ENCODE measurements at places on chromosomes 7 and 10.
A peak's percentile ranks its signal among the peaks of the same experiment; 100 is the strongest.

DNA sequence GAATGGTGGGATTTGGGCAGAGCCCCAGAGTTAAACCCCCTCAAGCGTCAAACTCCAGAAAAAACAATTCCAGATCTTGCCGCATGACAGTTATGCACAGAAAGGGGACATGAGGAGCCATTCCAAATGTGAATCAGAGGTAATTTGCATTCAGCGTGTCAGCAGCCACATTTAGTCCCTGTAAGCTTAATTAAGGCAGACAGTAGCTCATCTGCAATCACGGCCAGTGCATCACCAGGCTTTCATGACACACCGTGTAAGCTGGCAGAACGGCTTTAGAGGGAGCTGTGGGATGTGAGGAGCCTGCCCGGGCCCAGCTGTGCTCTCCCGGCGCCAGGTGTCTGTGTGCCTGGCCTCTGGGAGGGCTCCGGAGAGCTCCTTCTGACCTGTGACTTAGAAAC, 18.7 kb upstream of the PRKAG2 start:
- no peak for DNase-seq

- no peak for DNase-seq
Observed at GRCh38 chr10:84547616-84548015, 219.2 kb downstream of the CCSER2 start.

GRCh38 chr10:127338399-127339110, 142.2 kb upstream of the INSYN2A start:
- DNase-seq = no peak

DNA sequence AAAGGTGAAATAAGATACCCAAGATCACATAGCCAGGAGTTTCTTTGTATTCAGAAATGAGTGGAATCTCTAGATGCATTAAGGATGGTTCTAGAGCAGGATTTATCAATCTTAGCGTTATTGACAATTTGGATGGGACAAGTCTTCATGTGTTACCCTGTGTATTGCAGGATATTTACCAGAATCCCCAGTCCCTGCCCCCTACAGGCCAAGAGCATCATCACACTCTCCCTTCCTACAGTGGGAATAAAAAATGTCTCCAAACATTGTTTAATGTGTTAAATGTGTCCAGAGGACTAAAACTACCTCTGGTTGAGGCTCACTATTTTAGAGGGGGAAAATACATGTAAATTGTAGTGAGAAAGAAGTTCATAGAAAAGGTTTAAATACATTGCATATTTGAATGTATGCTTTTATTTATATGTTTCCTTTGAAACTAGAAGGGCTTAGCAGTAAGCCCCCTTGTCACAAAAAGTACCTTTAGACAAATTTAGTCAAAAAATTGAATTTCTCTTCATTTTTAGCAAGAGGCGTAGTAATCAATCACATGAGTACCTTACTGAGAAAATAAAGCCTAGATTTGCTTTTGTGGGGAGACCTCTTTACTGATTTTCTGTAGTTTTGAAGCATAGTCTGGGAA, 141.2 kb downstream of the MLLT10 start:
- DNase-seq = no peak

- no peak for DNase-seq
Observed at GRCh38 chr7:98360221-98361130, 40.4 kb downstream of the BAIAP2L1 start.

- no peak for DNase-seq
Observed at GRCh38 chr10:103736763-103737162, 118.6 kb downstream of the SH3PXD2A start.

- DNase-seq = no peak
Observed at GRCh38 chr10:93849593-93849992, 44.2 kb upstream of the SLC35G1 start.

GRCh38 chr10:87760195-87760905, 57.7 kb downstream of the ATAD1 start:
- DNase-seq = no peak

DNA sequence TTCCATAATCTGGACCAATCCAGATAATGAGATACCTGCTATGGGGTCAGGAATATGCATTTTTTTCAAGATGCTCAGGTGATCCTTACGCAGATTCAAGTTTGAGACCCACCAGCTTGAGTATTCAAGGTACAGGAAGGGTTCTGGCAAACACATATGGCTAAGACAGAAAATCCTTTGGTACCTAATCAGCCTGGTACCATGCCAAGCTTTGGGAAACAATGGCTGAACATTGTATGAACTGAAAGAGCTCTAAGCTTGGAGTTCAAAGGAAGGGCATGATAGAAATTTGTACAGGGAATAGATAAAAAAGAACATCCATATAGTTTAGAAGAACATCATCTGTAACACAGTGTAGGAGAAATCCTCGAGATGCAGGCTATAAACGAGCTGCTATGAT, 382.7 kb downstream of the THSD7A start:
- DNase-seq = no peak

GRCh38 chr10:103193107-103193819, at the start of gene NT5C2:
Gene NT5C2, minus strand, starts transcription at chr10:103193272. Its CDS starts 18,314 bp downstream, at chr10:103174958.
- DNase-seq = no peak

DNA sequence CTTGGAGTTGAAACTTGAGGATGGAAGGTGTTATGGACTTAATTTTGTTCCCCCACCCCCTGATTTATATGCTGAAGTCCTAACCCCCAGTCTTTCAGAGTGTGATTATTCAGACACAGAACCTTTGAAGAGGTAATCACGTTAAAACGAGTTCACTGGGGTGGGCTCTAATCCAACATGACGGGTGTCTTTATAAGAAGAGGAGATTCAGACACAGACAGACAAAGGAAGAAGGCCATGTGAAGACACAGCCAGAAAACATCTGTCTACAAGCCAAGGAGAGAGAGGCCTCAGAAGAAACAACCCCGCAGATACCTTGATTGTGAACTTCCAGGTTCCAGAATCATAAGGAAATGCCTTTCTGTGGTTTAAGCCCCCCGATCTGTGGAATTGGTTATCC, 37.0 kb downstream of the GHRHR start:
- DNase-seq = no peak

DNA sequence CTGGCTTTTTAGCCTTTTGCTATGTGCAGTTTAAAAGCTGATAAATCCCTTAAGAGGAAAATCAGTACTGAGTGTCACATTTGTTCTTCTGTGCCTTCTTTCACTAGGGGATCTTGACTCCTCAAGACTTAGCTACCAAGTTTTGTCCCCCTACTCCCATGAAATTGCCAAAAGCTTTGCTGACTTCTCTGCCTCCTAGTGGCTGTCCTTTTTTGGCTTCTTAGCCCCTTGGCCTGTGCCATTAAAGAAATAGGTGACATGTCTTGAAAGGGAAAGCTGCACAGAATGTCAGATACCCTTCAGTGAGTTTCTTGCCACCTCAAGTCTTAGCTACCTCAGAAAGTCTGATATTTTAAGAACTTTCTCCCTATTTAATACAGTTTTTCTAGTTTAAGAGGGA, 10.5 kb downstream of the MKLN1 start:
- DNase-seq = no peak

GRCh38 chr7:108528183-108528712, 2.3 kb upstream of the PNPLA8 start:
- DNase-seq = peak; percentile 18

DNA sequence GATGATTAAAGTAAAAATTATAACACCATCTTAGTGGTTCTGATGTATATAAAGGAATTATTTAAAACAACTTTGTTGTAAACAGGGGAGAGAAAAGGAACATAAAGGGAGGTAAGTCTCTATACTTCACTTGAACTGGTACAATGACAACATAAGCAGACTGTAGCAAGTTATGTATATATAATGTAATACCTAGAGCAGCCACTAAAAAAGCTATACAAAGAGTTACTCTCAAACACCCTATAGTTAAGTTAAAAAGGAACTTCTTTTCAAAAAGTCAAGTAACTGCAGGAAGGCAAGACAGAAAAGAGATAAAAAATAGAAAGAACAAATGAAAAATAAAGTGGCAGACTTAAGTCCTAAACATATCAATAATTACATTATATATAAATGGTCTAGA, 82.3 kb downstream of the ZNF503 start:
- no peak for DNase-seq

GRCh38 chr10:27153845-27154193, 365 bp downstream of the YME1L1 start:
- no peak for DNase-seq

DNA sequence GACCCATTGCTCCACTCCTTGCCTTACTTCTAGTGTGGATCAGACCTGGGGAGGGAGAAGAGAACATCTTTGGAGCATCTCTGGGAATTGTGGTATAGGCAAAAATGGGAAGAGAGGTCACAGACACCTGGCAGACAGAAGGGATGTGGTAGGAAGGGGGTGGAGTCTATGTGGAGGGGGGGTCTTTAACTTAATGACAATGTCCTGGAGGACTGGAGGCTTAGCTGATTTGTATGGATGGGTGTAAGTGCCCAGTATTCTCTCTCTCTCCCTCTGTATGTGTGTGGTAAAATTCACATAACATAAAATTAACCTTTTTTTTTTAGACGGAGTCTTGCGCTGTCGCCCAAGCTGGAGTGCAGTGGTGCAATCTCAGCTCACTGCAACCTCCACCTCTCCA, 3.1 kb upstream of the LDB1 start:
- DNase-seq = no peak

DNA sequence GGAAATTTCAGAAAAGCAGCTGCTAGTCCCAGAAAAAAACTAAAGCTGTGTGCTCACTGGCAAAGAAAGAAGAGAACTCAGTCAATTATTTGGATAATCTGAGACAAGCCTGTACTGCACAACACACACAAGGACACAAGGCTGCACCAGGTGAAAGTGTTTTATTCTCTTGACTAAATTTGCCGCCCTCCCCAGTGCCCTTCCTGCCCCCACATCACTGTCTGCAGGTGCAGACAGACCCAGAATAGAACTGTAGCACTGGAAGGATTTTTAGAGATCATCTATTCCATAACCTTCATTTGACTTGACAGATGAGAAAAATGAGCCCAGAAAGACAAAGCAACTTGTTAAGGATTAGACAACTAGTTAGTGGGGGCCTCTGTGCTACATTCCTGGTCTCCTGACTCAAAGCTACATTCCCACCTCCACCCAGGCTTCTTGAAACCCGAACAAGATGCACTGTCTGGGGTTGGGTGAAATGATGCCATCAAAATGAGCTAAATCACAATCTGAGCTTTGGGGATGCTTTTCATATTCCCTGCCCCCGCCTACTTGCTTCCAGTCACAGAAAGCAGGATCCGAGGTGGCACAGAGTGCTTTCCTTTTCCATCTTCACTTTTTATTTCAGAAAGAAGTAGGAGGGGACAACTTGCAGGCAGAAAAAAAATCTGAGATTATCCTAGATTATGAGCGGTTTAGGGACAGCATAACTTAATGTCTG, 5.2 kb upstream of the VAX1 start:
- DNase-seq = no peak

- no peak for DNase-seq
Observed at GRCh38 chr7:71120096-71120495, 11.8 kb upstream of the GALNT17 start.

DNA sequence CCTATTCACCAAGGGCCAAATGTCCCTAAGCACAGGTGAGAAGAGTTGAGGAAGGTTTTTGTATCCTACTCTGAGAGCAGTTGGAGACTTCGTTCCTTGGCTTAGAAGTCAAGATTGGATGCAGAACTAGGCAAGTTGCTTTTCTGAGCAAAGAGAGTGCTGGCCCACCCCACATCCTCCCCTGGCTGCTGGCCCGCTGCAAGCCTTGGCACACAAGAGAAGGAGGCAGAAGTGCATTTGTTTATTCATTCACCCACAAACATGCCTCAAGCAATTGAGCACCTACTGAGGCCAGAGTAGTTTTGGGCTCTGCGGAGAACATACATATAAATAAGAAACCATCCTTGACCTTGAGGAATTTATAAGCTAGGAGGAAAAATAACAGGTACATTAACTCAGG, 318.9 kb downstream of the KCNMA1 start:
- no peak for DNase-seq

DNA sequence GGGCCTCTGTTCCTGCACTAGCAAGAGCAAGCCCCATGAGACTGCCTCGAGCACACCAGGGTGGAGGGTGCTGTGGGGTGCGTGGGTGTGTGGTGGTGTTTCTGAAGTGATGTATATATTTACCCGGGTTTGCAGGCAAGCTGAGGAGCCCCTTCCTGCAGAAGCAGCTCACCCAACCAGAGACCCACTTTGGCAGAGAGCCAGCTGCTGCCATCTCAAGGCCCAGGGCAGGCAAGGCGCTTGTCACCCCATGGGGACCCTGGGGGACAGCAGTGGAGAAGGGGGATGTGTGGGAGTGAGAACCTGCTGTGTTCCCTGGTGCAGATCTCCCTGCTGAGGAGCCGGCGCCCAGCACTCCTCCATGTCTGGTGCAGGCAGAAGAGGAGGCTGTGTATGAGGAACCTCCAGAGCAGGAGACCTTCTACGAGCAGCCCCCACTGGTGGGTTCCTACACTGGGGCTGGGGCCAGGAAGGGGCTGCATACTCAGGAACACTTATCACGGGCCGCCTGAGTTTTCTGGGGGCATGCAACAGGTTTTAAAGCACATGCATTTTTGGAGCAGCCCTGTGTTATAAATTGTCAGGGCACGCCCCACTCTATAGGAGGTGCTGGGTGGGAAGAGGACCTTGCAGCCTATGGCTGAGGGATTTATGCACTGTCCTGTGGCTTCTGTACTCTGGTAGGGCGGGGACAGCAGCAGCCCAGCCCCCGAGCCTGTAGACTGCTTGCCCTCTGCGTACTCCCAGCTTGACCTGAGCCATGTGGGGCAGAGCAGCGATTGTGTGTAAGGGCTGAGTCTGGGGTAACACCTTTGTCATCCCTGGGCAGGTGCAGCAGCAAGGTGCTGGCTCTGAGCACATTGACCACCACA, 5.9 kb downstream of the PGAM2 start:
- DNase-seq = no peak

GRCh38 chr7:139885511-139885910, 56.4 kb downstream of the TBXAS1 start:
- DNase-seq = no peak

GRCh38 chr7:988426-988911, 5.5 kb downstream of the CYP2W1 start:
- no peak for DNase-seq

All from kidney epithelial cell (primary cell).